ENCODE measurements at places on chromosomes 3 and 15.
A peak's percentile ranks its signal among the peaks of the same experiment; 100 is the strongest.

GRCh38 chr3:53780171-53780570, 66.0 kb downstream of the CHDH start:
- DNase-seq: no peak

GRCh38 chr3:94305835-94306611, 243.2 kb downstream of the NSUN3 start:
- DNase-seq: no peak

GRCh38 chr3:78724859-78725258, 1042.9 kb downstream of the ROBO1 start:
- DNase-seq: no peak

- DNase-seq: no peak
Measured at GRCh38 chr15:82966671-82967071, 14.2 kb upstream of the HOMER2 start.

GRCh38 chr3:52844290-52844975, 9.6 kb upstream of the MUSTN1 start:
- DNase-seq: no peak

GRCh38 chr3:21290557-21290956, 460.5 kb downstream of the ZNF385D start:
- DNase-seq: peak; percentile 14

- DNase-seq: no peak
Measured at GRCh38 chr15:70436428-70436827, 326.9 kb downstream of the UACA start.

DNA sequence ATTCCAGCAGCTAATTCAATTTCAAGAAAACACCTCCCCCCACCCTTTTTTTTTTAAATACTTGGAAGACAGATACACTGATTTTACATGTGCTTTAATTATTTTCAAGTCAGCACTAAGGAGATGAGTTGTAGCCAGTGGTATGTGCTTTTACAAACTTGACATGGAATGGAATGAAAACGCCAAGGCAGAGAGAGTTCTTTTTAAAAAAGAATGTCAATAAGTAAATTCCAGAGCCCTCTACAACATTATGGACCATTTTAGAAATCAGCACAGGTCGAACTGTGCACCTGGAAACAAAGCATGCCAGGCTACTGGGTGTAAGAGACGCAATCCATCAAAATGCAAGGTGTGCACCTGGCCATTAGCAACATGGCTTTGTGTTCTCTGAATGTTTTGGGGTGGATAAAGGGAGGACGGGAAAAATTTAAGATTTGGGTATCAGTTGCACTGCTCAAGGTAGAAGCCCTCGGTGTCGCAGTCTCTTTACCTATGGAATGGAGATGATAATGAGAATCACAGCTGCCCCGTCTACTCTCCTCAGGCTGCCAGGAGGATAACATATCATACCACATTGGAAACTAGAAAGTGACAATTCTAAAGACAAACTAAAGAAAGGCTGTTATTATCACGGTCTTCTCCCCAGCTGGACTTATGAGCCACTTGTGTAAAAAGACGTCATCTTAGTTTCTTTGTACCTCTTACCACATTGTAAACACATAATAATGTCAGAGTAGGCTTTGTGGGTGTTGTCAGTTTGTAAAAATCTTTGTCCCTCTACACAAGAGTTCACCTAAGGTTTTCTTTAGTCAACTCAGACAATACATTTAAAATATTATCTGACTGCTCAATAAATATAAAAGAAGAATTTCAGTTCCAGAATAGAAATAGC, 107.4 kb upstream of the PRICKLE2 start:
- no peak for DNase-seq

DNA sequence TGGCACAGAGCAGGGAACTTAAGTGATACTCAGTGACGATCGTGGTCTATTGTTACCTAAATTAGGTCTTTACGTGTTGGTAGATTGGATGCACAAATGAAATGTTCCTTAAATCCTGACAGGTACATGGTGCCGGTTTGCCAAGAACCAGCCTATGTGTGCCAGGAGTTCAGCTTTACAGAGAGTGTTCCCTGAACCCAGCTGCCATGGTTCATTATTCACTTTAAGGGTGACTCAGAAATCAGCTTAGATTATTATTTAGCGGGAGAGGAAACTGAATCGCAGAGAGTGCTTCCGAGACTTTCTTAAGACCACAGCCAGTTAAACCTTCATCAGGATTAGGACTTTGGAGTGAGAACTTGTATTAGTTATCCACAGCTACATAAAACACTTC, 21.5 kb downstream of the FAM43A start:
- no peak for DNase-seq

- DNase-seq: no peak
Measured at GRCh38 chr3:64824394-64824909, 136.7 kb upstream of the ADAMTS9 start.

DNA sequence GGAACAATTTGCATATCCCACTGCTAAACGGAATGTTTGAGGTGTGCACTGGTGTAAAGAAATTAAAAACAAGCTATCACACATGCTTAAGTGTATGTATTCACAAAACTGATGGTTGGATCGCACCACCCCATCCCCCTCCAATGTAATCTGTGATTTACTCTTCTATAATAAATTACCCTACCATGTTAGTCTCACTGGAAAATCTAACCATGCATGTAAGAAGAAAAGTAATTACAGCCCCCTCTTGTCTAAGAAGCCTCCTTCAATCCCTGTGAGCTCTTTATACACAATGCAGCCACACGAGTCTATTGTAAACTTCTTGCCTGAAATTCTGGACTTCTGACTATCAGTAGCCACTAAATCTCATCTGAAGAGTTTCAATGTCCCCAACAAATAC, 173.6 kb downstream of the ZBTB20 start:
- no peak for DNase-seq

- no peak for DNase-seq
Measured at GRCh38 chr3:61192222-61192621, 59.0 kb downstream of the FHIT start.

DNA sequence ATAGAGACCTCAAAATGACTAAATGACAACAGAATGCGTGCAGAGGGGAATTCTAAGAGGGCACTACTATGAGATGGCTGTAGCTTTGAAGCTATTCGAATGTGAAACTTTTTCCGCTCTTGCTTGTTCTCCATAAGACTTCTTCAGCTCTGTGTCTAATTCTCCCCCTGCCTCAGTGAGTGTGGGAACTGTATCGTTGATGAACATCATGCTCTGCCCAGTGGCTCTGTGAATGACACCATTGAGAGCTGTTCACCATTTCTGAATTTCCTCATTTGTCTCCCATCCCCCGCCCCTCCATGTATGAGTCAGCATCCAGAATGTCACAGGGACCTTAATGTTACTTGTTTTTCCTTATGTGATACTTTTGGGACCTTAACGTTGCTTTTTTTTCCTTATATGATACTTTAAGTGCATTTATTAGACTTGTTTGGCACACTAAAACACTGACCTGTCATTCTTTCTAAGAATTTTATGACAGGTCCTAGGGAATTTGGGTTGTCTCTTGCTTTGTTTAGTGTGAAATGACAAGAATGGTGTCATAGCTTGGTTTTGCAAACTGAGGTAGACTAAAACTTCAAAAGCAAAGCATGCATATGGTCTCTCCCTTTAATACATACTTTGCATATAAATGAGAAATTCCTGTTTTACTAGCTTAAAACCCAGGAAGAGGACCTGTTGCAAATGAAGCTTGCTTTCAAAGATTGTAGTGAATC, 99.6 kb downstream of the FNDC3B start:
- no peak for DNase-seq

GRCh38 chr3:154168998-154169795, 48.0 kb downstream of the ARHGEF26 start:
- no peak for DNase-seq

DNA sequence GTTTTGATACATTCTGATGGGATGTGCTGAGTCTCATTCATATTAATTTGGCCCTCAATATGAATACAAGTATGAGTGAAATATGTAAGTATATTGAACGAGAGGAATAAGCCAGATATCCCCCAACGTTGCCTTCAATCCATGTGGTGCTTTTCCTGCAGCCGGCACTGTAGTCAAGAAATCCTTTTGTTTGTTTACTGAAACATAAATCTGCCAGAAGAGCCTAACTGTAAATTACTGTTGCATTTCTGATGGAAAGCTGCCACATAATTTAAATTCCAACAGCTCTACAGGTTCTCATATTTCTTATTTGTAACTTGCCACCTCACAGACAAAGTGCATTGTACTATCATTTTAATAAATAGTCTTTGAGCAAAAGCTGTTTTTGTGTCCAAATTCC, 314.0 kb downstream of the KBTBD8 start:
- no peak for DNase-seq
